B cell (primary cell): ENCODE measurements at places on chromosomes 6 and 20. TPM values are rescaled to one million over a fixed set of nuclear protein-coding genes. Genes with fewer than 3 reads are reported as not detected.

SLC17A2 gene
- not detected in 2 replicates for total RNA-seq

OLIG3 gene
- not detected in 2 replicates for total RNA-seq

CD2AP gene
- total RNA-seq = 43.3 and 46.9 TPM in 2 replicates

TBXT gene
- not detected in 2 replicates for total RNA-seq

PRDM13 gene
- total RNA-seq = not detected in 2 replicates

DNA sequence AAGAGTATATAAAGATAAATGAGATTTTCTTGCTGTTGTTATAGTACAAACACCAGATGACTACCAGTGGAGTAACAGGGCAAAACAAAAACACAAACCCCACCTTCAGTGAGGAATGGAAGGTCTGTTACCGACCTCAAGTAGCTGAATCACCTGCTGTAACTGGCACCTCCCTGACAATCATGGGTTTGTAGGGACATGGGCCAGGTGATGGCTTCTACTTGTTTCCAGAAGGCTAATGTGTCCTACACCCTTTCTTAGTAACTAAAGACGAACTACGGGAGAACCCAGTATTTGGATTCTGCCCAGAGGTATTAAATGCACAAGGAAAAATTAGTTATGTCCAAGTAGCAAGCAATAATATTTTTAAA, 26.8 kb downstream of the SNX5 start:
- H3K4me1 ChIP-seq = peaks cover 30% of the 10 kb centered on the region
- no peak for DNase-seq
- H3K36me3 ChIP-seq = peaks cover 4% of the 10 kb centered on the region

- H3K4me3 ChIP-seq = no peak overlapping the region
- H3K4me1 ChIP-seq = peaks cover 10% of the 10 kb centered on the region
Measured at GRCh38 chr6:33171016-33171879, 21.0 kb downstream of the COL11A2 start.
